ENCODE measurements at places on chromosomes 2 and 18.
A peak's percentile ranks its signal among the peaks of the same experiment; 100 is the strongest.

DNA sequence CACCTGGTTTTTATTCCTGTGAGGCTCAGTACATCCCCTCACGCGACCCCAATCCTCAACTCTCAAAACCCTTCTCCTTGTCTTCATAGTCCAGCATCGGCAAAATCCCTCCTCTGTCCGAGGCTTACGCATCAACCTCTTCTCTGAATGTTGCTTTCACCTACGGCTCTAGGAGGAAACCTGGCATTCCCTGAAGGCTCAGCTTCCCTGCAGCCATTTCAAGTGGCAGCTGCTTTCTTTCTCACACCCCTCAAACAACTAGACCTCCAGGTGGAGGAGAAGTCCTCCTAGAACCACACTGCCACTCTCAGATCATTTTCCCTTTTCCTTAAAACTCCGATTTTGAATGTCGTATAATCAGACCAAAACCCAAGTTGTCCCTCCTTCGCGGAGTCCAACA is 114.2 kb downstream of the DTNB start:
- DNase-seq = no peak

GRCh38 chr2:232981767-232982360 is 31.2 kb downstream of the NGEF start:
- peak; percentile 37 for DNase-seq

- no peak for DNase-seq
These were observed 73.7 kb upstream of the DNAJC10 start for GRCh38 chr2:182642328-182642727.

GRCh38 chr2:237478979-237479378 is 8.1 kb upstream of the MLPH start:
- no peak for DNase-seq

GRCh38 chr2:180520206-180520605 is 460.2 kb upstream of the UBE2E3 start:
- DNase-seq = no peak

DNA sequence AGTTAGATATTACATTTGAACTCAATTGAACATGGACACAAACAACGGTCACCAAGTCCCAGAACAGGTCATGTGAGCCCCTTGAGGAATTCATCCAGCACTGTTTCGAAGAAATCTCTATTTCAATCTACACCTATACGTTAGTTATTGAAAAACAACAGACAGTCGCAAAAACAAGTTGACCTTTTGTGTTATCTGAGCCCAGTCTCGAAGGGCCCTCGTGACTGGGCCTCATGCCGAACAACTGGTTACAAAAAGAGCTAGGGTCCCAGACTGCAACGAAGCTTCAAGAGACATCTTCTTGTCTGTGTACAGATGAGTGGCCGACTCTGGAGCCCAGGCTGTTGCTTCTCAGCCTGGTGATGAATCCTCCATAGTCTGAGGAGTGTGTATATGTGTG is 5.3 kb upstream of the DSG2 start:
- no peak for DNase-seq

- DNase-seq = no peak
These were observed 26.6 kb upstream of the LANCL1 start for GRCh38 chr2:210503001-210503623.

GRCh38 chr18:44838971-44839666 is 158.4 kb downstream of the SETBP1 start:
- no peak for DNase-seq

DNA sequence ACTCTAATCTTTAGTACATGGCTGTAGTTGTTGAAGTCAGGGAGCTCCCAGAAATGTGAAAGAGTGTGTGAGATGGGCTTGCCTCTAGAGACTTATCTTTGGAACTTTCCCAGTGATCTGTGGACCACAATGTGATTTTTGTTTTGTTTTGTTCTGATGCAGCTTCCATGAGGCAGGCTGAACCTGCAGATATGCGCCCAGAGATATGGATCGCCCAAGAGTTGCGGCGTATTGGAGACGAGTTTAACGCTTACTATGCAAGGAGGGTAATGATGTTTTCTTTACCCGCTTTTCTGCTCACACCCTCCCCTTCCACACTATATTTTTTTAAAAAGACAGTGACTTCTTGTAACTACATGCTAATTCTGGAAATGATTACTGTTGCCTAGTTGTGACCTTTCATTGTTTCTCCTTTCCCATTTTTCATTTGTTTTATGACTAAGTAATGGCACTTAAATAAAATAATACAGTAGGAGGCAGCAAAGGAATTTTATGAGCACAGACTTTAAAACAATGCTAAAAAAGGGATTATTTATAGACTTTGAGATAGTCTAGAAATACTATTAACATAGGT is 29.3 kb downstream of the BCL2L11 start:
- no peak for DNase-seq

GRCh38 chr2:47310801-47311560 is 92.0 kb upstream of the MSH2 start:
- no peak for DNase-seq

- no peak for DNase-seq
These were observed 89.3 kb downstream of the ARMC9 start for GRCh38 chr2:231287696-231288095.
